Activated CD4-positive, alpha-beta T cell treated with anti-CD3 and anti-CD28 coated beads, Interleukin-10, Interleukin-2, amounts not matched to agents 100 ng/mL and 50 ng/mL, durations not matched to agents 16 hours and 8 hours (primary cell): ENCODE measurements at places on chromosomes 13 and 19.

DNA sequence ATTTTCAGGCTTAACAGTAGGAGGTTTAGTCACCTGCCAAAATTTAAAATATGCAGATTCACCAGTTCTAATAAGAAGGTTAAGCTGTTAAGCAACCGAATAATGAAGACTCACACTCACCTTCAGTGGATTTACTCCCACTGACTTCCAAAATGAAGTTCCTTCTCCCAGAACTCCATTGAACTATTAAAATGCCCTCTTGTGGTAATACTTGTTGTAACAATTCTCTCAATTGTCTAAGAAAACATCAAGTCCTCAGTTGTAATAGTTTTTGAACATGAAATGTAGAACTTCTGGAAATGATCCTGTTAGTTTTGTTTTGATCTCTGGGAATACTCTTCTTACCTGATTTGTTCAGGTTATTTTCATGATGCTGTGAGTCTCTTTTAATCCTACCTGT is 522.0 kb upstream of the ATXN8OS start:
- no peak for DNase-seq

- DNase-seq, result peak; percentile 46
Observed at GRCh38 chr13:24684600-24684998, 4.4 kb downstream of the ATP12A start.

DNA sequence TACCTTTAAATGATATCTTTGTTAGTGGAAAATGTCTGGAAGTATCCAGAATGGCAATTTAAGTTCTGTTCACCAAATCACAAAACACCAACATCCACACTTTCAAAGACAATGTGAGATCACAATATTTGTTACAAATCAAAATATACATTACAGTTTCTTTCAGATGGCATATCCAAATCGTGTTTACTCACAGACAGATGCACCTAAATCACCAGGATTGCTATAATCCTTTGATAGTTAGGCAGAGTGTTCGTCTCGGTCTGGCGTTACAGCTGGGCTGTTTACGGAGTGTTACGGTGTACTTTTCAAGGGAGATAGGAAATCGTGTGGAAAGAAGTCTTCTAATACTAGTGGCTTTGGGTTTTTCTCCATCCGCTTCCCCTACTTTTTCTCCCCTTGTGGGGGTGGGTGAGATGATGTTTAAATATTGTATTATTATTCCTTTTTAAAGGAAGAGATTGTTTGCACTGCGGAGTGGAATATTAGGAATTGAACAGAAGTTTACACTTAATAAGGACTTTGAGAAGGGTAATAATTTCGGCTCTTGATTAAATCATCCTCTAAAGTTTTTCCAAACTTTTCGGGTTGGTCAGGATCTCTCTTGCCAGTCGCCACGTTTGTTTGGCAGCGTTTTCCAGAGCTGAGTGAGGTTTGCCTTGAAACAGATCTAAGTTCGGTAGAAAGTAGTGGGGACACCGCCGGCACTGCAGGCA is 1.8 kb downstream of the MAB21L1 start:
- no peak for DNase-seq

- no peak for DNase-seq
Observed at GRCh38 chr13:104296286-104296685, 1230.1 kb upstream of the SLC10A2 start.

GRCh38 chr13:83633746-83634145 is 248.5 kb downstream of the SLITRK1 start:
- no peak for DNase-seq

- DNase-seq, result no peak
Observed at GRCh38 chr19:10118960-10119359, 739 bp downstream of the EIF3G start.

GRCh38 chr13:113788413-113789135 is 29.5 kb downstream of the TMEM255B start:
- DNase-seq, result no peak

GRCh38 chr13:98493042-98493712 is 83.7 kb downstream of the STK24 start:
- no peak for DNase-seq

- DNase-seq, result no peak
Observed at GRCh38 chr19:33325920-33326319, 23.6 kb upstream of the CEBPA start.

DNA sequence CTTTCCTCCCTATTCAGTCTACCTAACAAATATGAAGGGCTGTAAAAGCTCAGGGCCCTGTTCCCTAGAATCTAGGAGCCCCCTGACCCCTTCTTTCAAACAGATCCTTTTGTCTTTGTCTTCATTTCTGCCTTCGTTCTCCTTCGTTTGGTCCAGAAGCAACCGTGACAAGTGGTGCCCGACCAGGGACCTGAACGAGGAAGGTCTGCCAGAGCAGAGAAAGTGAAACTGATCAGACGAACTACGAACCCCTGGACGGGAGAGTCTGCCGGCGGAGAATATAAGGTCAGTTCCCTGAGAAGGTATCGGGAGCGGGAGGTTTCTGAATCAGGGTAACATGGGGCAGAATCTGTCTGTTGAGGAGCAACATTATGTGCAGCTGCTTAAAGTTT is 751 bp downstream of the ERVK3-1 start:
- DNase-seq, result no peak

- no peak for DNase-seq
Observed at GRCh38 chr19:991932-992669, 8.0 kb downstream of the WDR18 start.

DNA sequence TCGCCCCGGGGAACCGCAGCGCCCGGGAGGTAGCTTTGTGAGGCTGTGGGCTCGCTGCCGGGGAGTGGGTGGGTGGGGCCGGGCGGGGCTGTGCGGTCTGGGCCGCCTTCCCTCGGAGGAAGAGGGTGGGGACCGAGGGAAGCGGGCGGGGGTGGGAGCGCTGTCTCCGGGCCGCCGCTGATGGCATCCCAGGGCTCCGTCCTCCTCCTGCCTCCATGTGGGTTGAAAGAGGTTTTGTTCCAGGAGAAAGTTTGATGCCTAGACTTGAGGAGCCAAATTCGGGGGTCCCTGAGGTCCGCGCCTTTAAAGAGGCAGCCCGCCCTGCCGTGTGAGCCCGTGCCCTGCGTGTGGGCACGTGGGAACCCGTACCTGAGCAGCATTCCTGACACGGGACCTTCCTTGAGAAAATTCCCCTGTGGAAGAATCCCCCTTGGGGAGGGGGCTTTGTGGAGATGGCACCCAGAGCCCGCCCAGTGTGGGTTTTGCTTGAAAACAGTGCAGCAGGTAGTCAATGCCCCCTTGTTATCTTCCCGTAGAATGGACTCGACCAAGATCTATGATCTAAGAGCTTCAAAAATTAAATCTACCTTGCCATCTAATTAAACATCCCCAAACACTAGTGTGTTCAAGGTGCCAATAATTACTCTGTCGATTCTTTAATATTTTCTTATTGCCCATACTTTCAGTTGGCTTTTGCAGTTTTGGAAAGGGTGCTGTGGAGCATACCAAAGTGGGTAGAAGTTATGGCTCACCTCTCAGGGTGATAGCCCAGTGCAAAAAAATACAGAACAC is 107.8 kb downstream of the RXFP2 start:
- DNase-seq, result peak; percentile 11

- DNase-seq, result no peak
Observed at GRCh38 chr13:97000295-97000925, 6.1 kb upstream of the OXGR1 start.

- DNase-seq, result no peak
Observed at GRCh38 chr13:94065741-94066140, 413.7 kb downstream of the DCT start.

DNA sequence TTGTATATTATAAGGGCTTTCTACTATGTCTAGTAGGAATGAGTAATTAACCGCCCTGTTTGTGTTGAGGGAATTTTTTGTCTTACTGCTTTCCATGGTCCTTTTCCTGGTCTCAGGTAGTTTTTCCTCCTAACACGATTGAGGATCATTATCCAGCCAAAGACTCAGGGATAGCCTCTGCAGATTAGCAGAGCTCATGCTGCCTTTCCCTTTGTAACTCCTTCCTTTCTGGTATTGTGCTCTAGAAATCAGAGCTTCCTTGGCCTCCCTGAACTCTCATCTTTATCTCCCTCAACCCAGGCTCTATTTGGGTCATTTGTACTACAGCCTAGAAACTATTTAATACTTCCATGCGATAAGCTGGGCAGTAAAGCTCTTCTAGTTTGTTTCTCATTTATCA is 142.1 kb downstream of the PDS5B start:
- no peak for DNase-seq

GRCh38 chr19:33273065-33273736 is 29.1 kb downstream of the CEBPA start:
- DNase-seq, result no peak

- DNase-seq, result no peak
Observed at GRCh38 chr13:60044321-60044720, 119.4 kb downstream of the DIAPH3 start.

DNA sequence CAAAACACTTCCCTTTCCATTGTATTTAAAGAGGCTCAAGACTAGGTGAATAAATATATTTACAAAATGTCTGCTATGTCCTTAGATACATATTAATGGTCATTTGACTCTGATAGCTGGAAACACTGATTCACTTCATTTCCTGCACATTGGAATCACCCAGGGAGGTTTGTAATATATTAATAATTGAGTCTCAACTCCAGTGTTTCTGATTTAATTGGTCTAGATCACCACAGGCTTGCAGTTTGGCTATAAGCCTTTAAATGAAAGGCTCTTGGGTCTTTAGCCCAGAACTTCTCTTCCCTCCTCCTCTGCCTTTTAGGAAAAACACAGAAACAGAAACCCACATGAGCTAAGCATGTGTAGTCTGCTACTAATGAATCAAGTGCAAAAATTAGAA is 378.0 kb downstream of the TBC1D4 start:
- no peak for DNase-seq

GRCh38 chr19:7242601-7243258 is 51.5 kb downstream of the INSR start:
- no peak for DNase-seq

DNA sequence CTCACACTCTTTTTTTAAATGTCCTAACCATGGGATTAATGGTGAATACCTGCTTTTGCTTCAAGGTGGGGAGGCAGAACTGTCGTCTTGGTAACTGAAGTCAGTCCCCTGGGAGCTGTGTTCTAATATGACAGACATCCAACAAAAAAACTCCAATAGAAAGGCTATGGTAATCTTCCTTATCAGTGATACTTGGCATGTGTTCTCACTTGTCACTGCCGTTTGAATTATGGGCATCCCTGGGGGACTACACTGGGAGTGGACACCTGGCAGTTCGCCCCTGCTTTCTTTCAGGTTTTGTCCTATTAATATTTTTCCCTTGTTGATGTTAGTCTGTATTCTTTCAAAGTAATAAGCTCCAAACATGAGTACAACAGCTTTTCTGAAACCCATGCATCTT is 252.6 kb downstream of the SLITRK5 start:
- no peak for DNase-seq

DNA sequence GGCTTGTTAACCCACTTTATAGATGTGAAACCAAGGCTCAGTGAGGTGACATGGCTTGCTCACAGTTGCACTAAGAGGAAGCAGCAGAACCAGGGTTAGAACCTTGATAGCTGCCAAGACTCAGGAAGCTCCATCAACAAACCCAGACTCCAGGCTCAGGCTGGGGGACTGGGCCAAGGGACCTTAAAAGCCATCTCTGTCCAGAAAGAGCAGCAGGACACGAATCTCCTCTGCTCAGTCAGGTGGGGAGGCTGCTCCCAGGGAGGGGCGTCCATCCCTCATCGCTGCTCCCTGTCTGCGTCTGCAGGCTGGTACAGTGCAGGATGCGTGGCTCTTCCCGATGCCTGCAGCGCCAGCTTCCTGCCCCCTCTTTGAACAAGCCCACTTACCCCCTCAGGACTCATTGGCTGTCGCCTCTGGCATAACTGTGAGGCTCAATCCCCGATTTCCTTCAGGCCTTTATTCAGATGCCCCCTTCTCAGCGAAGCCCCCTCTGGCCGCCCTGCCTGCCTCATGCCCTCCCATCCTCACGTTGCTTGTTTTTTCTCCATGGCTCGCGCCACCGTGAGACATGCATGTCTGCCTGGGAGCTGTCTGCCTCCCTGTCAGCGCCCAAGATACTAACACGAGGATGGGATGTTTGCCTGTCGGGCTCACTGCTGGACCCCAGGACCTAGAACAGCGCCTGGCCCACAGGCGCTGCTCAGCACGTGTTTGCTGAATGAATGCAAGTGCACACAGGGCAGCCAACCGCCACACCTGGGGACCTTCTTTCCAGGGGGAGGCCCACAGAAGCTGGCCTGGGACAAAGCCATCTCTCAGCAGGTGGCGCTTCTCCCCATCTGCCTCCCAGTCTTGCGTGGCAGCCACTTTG is 21.5 kb downstream of the AKT2 start:
- DNase-seq, result no peak

- DNase-seq, result peak; percentile 75
Observed at GRCh38 chr19:12293777-12294248, 870 bp downstream of the ZNF44 start.

DNA sequence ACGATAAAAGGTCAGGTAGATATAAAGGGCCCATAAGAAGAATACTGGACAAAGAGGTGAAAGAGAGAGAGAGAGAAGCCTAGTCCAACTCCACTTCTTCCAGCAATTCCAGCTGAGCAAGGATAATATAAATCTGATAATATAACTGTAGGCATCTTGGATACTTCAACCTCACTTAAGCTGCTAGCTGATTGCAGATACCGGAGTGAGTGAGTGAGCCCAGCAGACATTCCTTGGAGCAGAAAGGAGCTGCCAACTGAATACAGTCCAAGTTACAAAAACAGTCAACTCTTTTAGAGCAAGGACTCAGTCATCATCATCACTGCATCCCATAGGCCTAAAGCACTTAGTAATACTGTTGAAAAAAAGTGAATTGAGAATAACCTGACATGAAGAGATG is 387.6 kb downstream of the SLITRK6 start:
- no peak for DNase-seq

- DNase-seq, result no peak
Observed at GRCh38 chr13:24540236-24541126, 27.9 kb upstream of the PARP4 start.
